ENCODE measurements at places on chromosomes 4 and X.

GRCh38 chrX:103439161-103439560, 62.8 kb downstream of the BEX3 start:
- no peak for DNase-seq

- DNase-seq: no peak
Observed at GRCh38 chr4:172390331-172390730, 577.1 kb downstream of the GALNTL6 start.

- DNase-seq: no peak
Observed at GRCh38 chr4:80252427-80252826, 14.0 kb upstream of the FGF5 start.

DNA sequence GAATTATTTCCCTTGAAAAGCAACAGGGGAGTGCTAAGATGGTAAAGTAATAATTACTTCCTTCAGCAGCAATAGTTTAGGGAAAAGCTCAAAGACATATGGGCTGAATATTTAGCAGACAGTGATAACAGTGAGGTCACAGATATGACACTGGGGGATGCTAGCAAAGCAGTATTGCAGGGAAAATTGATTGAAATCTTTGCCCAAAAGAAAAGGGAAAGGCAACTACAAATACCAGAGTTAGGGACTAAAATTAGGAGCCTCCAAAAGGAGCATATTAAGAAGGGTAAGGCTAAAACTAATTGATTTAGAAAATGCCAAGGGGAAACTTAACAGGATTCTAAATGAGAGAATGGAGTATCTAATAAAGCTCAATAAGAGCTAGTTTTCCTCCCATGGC, 1191.3 kb upstream of the TENM3 start:
- no peak for DNase-seq

- no peak for DNase-seq
Observed at GRCh38 chr4:128769011-128769410, 40.5 kb upstream of the JADE1 start.

DNA sequence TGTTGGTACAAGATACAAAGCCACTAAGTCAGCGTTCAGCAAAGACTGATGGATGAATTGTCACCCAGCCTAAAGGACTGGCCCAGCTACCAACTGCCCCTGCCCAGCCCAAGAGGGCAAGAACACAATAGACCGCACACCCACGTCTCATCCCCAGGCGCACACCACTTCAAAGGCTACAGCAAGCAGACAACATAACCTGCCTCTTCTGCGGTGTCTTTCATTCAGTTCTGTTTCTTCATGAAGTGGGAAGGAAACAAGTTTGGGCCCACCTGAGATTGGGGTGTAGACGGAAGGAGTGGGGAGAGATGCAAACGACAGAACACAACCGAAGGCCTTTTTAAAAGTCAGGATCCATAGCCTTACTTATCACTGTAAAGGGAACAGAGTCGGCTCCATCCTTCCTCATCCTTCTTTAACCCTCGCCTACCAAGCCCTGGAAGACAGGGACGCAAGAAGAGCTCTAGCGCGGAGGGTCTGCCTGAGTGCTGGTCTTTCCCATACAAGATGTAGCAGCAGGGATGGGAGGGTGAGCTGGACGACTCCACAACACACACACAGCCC, 691 bp downstream of the SCARB2 start:
- peak; percentile 25 for DNase-seq

DNA sequence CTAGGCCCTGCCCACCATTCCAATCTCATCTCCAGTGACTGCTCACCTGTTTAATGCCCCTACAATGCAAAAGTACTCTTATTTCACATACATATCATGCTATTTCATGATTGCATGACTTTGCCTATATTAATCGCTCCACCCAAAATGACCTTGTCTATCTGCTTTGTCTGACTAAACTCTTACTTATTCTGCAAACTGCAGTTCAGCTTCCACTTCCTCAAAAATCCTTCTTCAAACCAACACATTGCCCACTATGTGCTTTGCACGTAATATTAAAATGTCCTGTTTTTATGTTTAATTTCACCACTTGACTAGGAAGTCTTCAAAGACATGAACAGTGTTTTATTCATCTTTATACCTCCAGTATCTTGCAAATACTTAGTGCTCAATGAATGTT, 229.6 kb downstream of the OPHN1 start:
- DNase-seq: no peak

GRCh38 chrX:7100022-7100421, 47.5 kb upstream of the STS start:
- no peak for DNase-seq

DNA sequence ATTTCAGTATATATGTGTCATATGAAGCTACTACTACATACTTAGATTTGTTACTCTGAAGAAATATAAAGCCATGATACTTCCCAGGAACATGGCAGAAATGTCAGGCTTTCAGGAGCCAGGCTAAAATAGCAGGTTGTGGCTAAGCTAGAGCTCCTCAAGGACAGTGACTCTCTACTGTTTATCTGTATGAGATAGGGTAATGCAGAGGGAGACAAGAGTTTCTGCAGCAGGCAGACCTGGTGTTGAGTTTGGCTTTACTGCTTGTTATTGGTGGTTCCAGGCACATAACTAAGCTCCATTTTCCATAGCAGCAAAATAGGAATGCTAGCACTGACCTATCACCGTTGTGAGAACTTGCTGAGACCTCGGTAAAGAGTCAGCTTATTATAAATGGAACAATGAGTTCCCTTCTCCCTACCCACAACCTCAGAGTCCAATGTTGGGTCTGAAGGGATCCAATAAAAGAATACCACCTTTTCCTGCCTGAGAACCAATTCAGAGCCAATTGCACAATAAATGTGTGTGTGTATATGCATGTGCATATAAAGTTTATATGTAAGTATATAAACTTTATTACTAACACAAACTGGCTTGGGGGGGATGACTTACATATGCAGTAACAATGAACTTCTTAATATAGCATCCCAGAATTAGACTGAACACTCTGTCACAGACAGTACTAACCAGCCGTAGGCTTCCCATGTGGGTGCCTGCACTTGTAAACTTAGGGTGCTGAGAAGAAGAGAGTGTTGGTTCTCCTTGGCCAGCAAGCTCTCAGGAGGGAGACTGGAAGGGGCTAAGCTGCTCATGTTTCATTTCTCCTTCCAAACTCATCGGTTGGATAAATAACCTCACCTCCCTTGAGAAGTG, 51.9 kb upstream of the PAQR3 start:
- no peak for DNase-seq

DNA sequence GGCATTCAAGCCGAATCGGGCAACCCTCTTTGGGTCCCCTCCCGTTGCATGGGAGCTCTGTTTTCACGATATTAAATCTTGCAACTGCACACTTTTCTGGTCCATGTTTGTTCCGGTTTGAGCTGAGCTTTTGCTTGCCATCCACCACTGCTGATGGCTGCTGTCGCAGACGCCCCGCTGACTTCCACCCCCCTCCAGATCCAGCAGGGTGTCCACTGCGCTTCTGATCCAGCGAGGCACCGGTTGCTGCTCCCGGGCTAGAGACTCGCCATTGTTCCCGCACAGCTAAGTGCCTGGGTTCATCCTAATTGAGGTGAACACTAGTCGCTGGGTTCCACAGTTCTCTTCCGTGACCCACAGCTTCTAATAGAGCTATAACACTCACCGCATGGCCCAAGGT, 13.3 kb downstream of the ACOX3 start:
- DNase-seq: no peak

DNA sequence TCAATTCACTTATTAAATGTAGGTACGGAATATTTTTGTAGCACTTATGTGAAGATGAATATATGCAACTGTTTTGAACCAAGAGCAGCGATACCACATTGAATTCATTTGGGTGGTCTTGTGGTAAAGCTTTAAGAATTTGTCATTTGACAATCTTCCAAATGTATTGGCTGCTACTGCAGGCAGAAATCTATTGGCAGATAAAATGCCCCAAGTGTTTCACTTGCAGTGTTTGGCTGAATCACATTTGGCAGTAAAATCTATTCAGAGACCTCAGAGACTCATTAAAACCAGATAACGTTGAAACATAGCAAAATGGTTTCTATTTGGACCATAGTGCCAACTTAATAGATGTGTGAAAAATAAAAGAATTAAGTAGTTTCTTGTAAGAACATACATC, 303.4 kb downstream of the FGF13 start:
- DNase-seq: no peak

DNA sequence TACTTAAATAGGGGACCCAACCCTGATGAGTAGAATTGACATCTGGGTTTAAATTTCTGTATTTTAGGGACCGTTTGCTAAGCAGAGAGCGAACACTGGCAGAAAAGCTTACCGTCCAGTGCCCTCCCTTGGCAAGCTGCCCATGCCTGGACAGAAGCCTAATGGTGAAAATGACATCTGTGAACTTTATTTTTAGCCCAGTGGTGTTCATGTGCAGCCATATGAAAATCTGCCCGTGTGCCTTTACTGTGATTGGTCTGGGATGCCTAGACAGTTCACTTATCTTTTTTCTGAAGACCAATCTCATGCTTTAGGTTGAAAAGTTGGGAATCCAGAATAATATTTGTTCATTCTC, 1.1 kb downstream of the STBD1 start:
- DNase-seq: no peak

DNA sequence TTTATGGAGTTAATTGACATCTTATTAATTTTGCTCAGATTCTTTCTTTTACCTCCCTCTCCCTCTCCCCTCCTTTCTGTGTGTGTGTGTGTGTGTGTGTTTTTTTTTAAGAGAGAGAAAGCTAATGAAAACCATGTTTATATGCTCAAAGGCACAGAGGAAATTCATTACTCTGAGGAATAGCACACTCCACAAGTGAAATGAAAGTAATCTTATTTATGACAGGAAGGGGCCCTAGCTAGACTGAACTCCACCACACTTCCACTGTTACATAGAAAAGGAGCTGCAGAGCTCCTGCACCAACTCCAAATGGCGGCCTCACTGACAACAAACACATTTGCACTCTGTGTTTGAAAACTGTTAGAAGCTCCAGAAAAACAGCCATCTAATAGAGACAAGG, 150.6 kb downstream of the RASL11B start:
- DNase-seq: no peak

DNA sequence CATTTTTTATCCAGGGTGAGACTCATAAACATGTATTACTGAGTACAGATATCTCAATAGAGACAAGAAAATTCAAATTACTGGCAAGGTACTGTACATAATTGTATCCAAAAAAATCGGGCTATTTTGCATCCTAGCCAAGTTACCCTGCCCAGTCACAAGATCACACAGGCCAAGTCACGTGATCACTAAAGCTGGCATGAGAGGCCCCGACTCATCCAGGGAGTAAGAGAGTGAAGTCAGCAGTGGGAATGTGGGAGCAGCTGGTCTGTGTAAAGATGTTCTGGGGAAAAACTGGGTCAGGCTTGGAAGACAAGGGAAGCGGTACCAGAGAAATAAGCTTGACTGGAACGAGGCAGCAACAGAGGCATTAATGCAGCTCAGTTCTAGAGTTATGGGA, 119.3 kb upstream of the STS start:
- no peak for DNase-seq

- DNase-seq: no peak
Observed at GRCh38 chrX:3037218-3037617, 4.1 kb upstream of the ARSF start.

- no peak for DNase-seq
Observed at GRCh38 chrX:24934279-24934678, 81.5 kb downstream of the ARX start.

GRCh38 chr4:54440394-54441136, 211.5 kb downstream of the PDGFRA start:
- no peak for DNase-seq

- DNase-seq: no peak
Observed at GRCh38 chrX:56812515-56813105, 83.6 kb downstream of the NBDY start.

DNA sequence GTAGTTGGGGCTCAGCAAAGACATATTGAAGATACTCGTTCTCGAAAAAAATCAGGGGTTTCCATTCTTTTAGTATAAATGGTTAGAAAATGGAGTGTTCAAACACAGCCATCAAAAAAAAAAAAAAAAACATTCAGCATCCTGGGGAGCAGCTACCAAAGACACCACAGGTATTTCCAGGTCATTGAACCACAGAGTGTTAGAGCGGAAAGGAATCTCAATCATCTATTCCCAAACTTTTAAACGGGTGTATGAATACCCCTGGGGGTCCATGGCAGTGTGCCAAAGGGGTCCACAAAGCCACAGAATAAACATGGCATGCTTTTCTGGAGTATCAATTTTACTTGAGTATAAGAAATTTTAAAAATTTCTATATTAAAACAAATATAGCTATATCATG, 6.9 kb upstream of the FGF16 start:
- DNase-seq: no peak

DNA sequence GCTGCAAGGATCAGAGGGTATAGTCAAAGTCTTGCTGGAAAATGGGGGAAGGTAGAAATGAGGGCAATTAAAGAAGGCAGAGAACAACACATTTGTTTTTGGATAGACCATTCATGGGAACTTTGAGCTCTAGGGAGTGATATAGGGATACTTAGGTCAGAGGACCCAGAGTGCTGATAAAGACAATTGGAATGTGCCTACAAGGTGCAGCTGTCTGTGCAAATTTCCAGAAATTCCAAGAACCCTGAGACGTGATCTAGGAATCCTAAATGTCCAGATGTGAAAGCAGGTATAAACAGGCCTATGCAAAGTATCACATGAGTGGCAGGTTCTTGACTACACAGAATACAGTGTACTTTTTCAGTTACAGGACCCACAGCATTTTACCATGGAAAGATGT, 24.2 kb downstream of the FNIP2 start:
- DNase-seq: no peak

- no peak for DNase-seq
Observed at GRCh38 chr4:11685481-11685880, 256.8 kb upstream of the HS3ST1 start.

GRCh38 chrX:39839371-39839770, 258.4 kb downstream of the BCOR start:
- DNase-seq: no peak

Data from activated CD8-positive, alpha-beta memory T cell treated with anti-CD3 and anti-CD28 coated beads, Interleukin-2, amount 50 U/mL, for 4 hours (primary cell).